ENCODE measurements at places on chromosomes 2 and 18.

DNA sequence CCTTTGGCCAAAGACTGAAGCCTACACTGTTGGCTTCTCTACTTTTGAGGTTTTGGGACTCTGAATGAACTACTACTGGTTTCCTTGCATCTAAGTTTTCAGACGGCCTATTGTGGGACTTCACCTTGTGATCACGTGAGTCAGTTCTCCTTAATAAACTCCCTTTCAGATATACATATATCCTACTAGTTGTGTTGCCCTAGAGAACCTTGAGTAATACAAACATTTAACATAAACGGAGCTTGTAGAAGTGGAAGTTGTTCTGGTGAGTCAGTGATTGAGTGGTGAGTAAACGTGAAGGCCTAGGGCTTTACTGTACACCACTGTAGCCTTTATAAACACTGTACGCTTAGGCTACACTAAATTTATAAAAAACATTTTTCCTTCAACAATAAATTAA is 107.2 kb upstream of the CDH2 start:
- DNase-seq: no peak

DNA sequence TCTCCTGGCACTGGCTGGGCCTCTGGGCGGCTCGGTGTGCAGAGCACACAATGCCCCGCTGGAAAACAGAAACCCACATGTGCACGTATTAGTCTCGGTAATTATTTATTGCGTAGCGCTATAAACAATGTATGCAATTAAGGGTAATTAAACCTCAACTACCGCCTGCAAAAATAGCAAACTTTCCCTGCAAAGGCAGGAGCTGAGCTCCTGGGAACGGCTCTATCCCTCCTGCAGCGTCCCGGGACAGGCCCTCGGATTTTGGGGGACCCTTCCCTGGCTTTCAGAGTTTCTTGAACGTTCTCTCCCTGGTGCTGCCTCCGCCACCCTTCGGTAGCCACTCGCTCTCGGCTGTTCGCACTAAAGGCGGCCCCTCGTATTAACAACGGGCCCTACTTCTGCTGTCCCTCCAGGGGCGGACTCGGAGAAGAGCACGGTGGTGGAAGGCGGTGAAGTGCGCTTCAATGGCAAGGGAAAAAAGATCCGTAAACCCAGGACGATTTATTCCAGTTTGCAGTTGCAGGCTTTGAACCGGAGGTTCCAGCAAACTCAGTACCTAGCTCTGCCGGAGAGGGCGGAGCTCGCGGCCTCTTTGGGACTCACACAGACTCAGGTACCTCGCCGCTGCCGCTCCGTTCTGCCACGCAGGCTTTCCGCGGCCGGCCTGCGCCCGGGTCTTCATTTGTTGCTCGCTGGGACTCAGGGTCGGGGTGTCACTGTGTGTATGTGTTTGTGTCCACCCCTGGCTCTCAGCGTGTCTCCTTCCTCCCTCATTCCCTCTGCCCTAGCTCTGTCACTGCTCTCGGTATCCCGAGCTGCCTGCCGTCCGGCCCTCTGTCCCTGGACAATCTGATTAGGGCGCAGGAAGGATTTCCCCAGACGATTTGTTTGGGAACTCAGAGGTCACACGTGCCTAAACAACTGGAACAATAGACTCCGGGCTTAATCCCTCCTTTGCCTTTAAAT is 1.2 kb downstream of the DLX1 start:
- DNase-seq: no peak

DNA sequence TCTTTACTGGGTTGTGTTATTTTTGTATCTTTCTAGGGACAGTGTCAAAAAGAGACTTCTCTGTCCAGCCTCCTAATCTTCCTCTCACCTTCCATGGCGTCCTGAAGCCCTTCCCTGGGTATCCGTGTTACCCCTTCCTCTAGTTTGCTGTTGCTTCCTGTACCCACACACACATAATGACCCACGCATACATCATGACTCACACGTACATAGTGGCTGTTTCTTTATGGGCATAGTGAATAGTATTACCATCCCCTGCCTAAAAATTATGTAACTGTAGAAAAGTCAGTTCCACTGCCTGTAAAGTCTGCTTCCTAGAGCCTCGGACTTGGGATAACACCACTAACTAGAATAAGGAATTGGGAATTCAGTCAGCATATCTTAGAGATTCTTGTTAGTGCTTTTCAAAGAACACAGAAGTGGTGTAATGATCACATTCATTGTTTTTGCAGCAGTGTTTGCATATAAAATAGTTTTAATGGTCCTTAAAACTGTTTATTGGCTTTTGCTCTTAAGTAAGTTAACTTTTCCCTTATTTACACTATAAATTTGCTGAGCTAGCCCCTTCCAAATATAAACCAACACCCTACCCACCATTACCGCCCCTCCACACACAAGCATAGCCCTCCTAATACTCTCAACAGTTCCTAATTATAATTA is 308.4 kb upstream of the RAB12 start:
- DNase-seq: no peak

DNA sequence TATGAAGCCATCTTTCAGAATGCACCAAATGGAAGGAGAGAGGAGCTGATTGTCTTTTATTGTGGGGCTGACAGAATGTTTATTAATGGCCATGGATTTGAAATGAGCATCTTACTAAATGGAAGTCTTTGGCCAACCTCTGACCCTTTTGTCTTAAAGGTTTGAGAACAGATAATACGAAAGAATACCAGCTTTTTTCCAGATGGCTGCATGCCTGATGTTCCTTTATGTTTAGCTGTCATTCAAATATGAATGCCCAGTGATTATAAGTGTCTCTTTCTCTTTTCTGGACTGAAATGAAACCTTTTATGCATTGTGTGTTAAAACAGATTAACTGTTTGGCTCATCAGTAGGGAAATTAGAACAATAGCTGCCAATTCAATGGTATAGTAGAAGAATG is 46.0 kb downstream of the PARD3B start:
- DNase-seq: no peak

- no peak for DNase-seq
Measured at GRCh38 chr2:216044883-216045486, 31.6 kb upstream of the MREG start.
